Stimulated activated CD4-positive, alpha-beta T cell treated with anti-CD3 and anti-CD28 coated beads, Interleukin-1b, Interleukin-23, amount 100 ng/mL, for 1 hour (primary cell): ENCODE measurements at places on chromosomes 16 and 17.

DNA sequence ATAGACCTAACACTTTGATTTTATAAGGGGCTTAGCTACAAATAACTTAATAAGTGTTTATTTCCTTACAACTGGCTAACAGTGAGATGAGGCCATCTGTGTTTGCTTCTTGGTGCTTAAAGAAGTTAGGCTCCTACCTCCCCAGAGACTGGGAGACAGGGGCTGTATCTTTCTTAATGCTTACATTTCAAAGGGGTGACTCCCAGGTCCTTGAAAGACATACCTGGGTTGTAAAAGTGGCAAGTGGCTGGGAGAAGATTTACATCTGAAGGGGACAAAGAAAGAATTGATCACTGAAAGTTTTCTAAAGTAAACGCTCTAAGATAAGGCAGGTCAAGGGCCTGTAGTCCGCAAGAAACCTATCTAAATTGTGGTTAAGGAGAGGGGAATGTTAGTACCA is 196.8 kb downstream of the CNTNAP4 start:
- DNase-seq: no peak

DNA sequence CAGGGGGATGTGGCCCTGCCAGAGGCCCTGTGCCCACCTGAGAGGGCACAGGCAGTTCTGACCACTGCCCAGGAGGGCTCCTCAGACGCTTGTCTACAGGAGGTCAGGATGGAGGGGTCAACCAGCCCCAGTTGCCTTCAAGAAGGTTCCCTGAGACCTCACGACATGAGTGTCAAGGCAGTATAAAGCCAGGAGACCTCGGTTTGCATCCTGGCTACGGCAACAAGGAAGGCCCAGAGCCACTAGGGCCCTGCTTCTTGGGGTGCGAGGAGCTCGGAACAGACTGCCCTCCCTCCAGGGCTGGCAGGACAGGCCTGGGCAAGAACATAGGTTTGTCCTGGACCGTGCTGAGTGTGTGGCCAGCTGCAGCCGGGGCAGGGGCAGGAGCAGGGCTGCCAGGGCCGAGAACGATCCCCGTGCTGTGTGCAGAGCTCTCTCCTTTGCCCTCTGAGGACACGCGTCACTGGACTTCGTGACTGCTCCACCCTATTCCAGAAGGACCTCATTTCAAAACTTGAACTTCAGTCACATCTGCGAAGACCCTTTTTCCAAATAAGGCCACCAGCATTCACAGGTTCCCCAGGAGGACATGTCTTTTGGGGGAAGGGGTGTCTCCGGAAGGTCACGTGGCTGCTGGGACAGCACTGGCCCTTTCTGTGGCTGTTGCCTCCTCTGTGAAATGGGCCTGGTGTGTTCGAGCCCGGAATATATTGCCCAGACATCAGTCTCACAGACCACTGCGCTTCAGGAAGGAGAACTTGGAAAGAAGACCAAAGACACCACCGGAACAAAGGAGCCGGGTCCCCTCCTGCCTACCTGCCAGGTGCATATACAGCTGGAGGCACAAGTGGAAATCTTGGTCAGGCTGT is 27.7 kb downstream of the SLC7A5 start:
- no peak for DNase-seq

DNA sequence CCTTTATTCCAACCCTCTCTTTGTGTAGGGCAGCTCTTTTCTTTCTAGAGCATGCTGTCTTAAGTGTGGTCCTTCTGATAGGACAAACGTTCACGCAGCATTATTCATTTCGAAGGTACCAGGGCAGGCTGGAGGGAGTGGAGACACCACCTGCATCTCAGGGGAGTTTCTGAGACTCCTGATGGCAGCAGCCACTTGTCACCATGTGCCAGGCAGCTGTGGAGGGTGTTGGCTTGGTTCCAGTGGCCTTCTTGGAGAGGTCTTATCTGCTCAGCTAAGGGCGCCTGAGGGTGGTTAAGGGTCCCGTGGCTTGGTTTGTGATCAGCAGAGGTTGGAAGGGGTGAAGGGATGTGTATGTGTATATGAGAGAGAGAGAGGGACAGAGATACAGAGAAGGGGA is 257.1 kb upstream of the EEF2KMT start:
- DNase-seq: no peak

- no peak for DNase-seq
These were observed 16.2 kb downstream of the RPH3AL start for GRCh38 chr17:336110-337021.

DNA sequence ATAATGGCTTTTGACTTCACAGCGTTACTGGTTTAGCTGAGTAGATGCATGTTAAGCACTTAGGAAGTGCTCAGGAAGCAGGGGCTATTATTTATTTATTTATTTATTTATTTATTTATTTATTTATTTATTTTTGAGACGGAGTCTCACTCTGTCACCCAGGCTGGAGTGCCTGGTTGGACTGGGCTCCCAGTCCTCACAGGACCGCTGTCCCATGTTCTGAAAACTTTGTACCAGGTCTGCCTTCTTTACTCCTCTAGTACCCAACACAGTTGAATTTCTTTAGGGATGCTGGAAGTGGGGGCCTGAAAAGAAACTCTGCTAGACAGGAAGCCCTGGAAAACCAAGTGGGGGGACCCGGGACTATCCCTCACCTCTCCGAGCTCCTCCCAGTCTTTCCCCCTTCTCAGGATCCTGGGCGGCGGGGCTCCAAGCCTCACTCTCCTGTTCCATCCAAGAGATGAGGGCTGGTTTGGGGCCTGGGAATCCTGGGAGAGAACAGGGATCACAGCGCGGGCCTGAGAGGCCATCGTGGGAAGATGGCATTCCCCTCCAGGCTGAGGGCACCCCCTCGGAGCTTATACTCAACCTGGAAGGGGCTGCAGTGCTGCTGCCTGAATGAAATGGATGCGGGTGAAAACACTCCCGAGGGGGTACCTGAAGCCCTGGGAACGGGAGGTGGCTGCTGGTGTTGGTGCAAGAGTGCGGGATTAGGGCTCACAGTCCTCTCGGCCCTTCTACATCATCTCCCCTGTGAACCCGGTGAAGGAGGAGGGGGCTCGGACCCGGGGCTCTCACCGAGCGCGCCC is 674 bp downstream of the ZNF688 start:
- DNase-seq: no peak

GRCh38 chr16:67528870-67529581 is 397 bp downstream of the RIPOR1 start:
- DNase-seq: no peak

- no peak for DNase-seq
These were observed 8.7 kb downstream of the SLC12A4 start for GRCh38 chr16:67959536-67960329.

DNA sequence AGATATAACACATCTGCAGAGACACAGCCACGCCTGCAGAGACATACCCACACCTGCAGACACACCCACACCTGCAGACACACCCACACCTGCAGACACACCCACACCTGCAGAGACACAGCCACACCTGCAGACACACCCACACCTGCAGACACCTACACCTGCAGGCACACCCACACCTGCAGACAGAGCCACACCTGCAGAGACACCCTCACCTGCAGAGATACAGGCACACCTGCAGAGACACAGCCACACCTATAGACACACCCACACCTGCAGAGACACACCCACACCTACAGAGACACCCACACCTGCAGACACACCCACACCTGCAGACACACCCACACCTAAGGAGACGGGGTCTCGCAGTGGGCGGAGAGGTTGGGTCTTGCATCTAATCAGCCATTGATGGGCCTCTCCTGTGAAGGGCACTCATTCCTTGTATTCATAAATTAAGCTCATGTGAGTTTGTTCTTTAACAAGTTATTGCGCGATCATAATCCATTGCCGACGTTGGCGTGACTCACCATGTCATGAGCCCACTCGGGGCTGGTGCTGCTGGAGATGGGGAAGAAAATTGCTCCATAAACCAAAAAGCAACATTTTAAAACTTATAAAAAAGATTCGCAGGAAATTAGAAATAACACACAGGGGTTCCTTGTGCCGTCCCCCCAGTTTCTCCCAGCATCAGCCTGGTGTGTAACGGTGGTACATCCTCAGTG is 28.9 kb upstream of the CDH15 start:
- no peak for DNase-seq

DNA sequence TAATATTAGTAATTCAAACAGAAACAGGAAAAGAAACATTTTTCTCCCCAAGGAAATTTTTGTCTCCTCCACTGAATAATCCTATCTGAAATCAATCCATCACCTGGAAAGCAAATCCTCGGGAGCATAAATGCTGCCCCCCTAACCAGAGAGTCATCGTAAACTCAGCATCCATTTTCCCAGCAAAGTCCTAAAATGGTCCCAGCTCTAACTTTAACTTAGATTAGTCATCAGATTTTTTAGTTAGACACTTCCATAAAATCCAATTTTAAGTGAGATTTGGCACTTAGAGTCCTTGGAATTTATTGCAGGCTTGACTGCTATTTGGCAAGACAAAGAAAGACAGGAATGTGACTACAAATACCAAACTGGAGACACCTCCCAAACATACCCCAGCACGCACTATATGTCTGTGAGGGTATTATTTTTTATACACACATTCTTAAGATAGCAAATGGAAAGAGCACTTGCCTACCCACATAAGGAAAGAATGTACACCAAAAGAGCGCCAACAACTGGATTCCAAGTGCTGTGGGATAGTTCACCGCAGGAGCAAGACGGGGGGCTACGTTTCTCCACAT is 15.4 kb downstream of the SCO1 start:
- no peak for DNase-seq

GRCh38 chr17:21250854-21251253 is 2.4 kb downstream of the NATD1 start:
- no peak for DNase-seq

- no peak for DNase-seq
These were observed 69.5 kb downstream of the HIC1 start for GRCh38 chr17:2124391-2124790.

GRCh38 chr16:83200005-83200779 is 573.4 kb downstream of the CDH13 start:
- DNase-seq: no peak

- DNase-seq: no peak
These were observed 488.9 kb upstream of the CA10 start for GRCh38 chr17:52647411-52647810.

DNA sequence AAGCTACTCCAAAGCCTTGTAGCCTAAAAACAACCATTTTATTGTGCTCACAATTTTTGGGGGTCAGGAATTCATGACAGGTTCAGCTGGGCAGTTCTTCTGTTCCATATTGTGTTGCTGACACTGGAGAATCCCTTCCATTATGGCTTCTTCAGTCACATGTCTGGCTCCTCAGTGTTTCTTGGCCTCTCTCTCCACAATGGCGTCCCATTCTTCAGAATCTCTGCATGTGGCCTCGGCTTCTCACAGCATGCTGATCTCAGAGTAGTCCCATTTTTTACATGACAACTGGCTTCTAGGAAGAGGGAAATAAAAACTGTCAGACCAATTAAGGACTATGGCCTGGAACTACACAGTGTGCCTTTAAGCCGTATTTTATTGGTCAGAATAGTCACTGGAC is 49.7 kb downstream of the NF1 start:
- no peak for DNase-seq

- DNase-seq: peak; percentile 24
These were observed 29.4 kb downstream of the HMOX2 start for GRCh38 chr16:4505356-4506147.

DNA sequence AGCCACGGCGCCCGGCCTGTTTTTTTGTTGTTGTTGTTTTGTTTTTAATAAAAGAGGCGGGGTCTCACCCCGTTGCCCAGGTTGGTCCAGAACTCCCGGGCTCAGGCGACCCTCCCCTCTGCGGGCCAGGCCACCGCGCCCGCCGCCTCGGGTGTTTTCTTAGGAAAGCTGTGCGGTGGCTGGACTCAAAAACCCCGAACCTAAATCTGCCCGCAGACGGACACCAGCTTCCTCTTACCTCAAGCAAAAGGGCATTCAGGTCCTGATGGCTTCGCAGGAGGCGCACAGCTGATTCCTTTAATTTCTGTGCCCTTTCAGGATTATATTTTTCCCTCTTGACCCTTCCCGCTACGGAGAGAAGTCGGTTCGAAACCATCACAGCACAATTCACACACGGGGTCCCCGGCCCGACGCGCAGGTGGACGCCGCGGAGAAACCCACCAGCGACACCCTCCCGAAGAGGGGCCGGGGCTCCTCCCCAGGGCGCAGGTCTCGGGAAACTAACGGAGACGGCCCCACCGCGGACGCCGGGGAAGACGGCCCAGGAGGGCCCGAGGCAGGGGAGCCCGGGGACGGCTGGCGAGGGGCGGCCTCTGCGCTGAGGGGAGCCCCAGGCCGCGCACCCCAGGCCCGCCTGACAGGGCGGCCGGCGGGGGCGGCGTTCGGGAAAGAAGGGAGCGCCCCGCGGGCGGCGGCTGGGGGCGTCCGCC is 653 bp downstream of the FANCA start:
- no peak for DNase-seq

DNA sequence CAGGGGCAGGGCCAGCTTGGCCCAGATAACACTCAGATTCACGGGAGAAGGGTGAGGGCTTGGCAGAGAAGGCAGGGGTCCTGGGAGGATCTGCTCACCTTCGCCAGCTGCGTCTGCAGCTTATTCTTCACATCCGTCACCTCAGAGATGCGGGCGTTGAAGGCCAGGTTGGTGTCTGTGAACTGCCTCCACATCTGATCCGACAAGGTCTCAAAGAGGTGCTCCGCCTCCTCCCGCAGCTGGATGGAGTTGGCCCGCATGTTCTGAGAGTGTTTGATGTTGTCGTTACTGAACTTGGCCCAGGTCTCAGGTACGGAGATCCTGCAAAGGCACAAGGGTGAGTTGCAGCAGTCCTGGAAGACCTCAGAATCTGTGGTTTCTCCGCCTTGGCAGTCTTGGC is 18.9 kb downstream of the TEKT5 start:
- DNase-seq: no peak

- no peak for DNase-seq
These were observed 2.8 kb downstream of the USP22 start for GRCh38 chr17:21039839-21040575.

DNA sequence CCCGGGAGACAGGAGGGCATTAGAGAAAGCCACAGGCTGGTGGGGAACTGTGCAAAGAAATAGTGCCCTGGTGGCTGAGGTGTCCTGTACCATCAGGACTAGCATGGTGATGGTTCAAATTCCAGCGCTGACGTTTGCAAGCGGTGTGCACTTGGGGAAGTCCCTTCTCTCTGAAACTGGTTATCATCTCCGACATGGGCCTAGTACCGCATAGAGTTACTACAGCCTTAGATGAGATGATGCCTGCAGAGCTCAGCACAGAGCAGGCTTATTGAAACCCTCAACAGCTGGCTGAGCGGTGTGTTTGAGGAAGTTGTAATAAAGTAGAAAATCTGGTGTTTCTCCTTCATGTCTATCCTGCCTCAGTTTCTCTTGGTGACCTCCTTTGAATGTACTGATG is 136.7 kb upstream of the WSCD1 start:
- DNase-seq: no peak
